ENCODE measurements at places on chromosomes 5 and 9.
A peak's percentile ranks its signal among the peaks of the same experiment; 100 is the strongest.

DNA sequence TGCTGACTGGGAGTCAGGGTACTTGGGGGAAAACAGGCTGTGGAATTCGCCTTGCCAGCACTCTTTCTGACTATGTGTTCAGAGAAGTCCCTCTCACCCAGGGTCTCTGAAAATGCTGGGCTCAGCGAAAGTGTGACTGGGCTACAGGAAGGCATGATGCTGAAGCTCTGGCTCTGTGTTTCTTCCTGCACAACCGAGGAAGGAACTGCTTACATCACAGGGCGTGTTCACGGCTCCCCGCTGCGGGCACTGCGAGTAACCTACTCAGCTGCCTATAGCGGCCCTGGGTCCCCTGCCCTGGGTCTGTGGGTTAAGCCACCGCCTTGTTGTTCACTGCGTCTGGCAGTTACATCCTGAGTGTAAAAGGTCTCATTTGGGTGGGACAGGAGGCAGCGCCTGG, 222.4 kb upstream of the IRX4 start:
- H3K4me1 ChIP-seq, result no peaks in the 10 kb centered on the region
- no peaks in the 10 kb centered on the region for H3K36me3 ChIP-seq
- H3K27ac ChIP-seq, result no peak overlapping the region
- no peak for DNase-seq
- H3K4me3 ChIP-seq, result no peak overlapping the region

- H3K27ac ChIP-seq, result no peak overlapping the region
- no peaks in the 10 kb centered on the region for H3K27me3 ChIP-seq
- no peaks in the 10 kb centered on the region for H3K36me3 ChIP-seq
- no peaks in the 10 kb centered on the region for H3K4me1 ChIP-seq
These were observed 64.7 kb upstream of the CHD1 start for GRCh38 chr5:98993512-98993911.

GRCh38 chr5:154673506-154673905, 81.7 kb upstream of the LARP1 start:
- no peaks in the 10 kb centered on the region for H3K4me1 ChIP-seq
- H3K27ac ChIP-seq, result no peak overlapping the region
- no peak overlapping the region for H3K4me3 ChIP-seq
- no peaks in the 10 kb centered on the region for H3K36me3 ChIP-seq

- DNase-seq, result no peak
- H3K4me1 ChIP-seq, result no peaks in the 10 kb centered on the region
- no peak overlapping the region for H3K4me3 ChIP-seq
These were observed 308.3 kb downstream of the ZSWIM6 start for GRCh38 chr5:61640179-61641021.

DNA sequence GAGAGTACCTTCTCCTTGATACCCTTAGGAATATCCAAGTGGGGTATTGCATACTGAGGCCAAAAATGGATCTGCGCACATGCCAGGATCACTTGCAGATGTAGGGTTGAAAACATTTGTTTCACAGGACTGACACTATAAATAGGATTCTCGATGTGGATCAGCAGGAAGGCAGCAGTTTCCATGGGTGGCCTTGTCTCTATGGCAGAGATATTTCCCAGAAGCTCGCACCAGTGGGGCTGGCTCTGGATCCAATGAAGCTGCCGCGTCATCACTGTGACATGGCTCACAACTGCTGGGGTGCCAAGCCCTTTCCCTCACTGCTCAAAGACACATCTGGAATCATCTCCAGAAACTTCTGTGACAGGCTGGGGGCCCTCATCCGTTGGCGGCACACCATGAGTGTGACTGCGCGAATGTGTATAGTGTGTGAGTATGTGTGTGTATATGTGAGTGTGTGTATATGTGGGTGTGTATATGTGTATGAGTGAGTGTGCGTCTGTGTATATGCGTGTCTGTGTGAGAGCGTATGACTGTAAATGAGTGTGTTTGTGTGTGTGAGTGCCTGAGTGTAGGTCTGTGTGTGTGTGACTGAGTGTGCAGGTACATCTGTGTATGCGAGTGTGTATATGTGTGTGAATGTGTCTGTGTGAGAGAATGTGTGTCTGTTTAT, 182.5 kb downstream of the GAS1 start:
- H3K27me3 ChIP-seq, result no peaks in the 10 kb centered on the region
- H3K36me3 ChIP-seq, result no peaks in the 10 kb centered on the region
- no peaks in the 10 kb centered on the region for H3K4me1 ChIP-seq
- DNase-seq, result no peak

GRCh38 chr5:5795074-5795771, 372.7 kb downstream of the ICE1 start:
- H3K27ac ChIP-seq, result no peak overlapping the region
- no peak overlapping the region for H3K4me3 ChIP-seq
- DNase-seq, result no peak
- H3K36me3 ChIP-seq, result no peaks in the 10 kb centered on the region
- H3K27me3 ChIP-seq, result no peaks in the 10 kb centered on the region

GRCh38 chr9:134128727-134129679, 6.9 kb upstream of the WDR5 start:
- H3K4me1 ChIP-seq, result no peaks in the 10 kb centered on the region
- no peak for DNase-seq

- H3K27me3 ChIP-seq, result no peaks in the 10 kb centered on the region
- H3K27ac ChIP-seq, result no peak overlapping the region
- H3K4me3 ChIP-seq, result no peak overlapping the region
- no peaks in the 10 kb centered on the region for H3K4me1 ChIP-seq
- H3K36me3 ChIP-seq, result no peaks in the 10 kb centered on the region
These were observed 198.9 kb downstream of the ENC1 start for GRCh38 chr5:74441616-74442015.

GRCh38 chr9:22100626-22101025, 91.5 kb upstream of the CDKN2B start:
- DNase-seq, result no peak
- no peak overlapping the region for H3K4me3 ChIP-seq
- H3K36me3 ChIP-seq, result no peaks in the 10 kb centered on the region
- no peaks in the 10 kb centered on the region for H3K4me1 ChIP-seq
- H3K27ac ChIP-seq, result no peak overlapping the region
- no peaks in the 10 kb centered on the region for H3K27me3 ChIP-seq

- no peak overlapping the region for H3K27ac ChIP-seq
- H3K36me3 ChIP-seq, result no peaks in the 10 kb centered on the region
- no peak for DNase-seq
- H3K4me1 ChIP-seq, result no peaks in the 10 kb centered on the region
- H3K4me3 ChIP-seq, result no peak overlapping the region
These were observed 14.5 kb downstream of the DOCK2 start for GRCh38 chr5:169651526-169651925.

DNA sequence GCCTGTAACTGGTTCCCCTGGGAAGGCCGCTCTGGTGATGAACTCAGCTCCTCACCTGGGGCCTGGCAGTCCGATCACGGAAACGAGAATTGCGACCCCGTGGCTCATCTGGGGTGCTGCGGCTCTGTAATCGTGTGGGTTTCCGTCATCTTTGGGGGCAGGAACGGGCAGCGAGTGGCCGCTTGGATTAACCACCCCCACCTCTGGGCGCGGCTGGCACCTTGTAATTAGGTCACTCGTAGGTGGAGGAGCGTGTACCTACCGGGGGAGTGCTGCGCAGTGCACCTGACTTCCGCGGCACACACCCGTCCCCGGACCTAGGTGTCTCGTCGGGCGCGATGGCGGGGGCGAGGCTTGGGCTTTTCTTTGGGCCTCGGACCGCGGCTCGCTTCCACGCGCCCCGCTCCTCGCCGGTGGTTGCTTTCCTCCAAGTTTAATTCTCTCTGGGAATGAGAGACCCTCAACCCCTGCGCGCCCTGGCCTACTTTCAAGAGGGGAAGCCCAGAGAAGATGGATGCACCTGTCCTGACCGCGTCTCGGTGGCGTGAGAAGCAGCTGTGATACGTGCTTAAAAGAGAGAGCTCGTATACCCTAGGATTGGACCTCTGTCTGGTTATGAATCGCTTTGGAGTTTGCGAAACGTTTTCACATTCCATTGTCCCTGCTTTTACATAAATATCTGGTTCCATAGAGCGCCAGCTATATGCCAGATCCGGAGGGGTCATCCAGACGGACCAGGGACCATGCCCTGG, 744 bp upstream of the PPP2CA start:
- peaks cover 32% of the 10 kb centered on the region for H3K4me1 ChIP-seq
- H3K27ac ChIP-seq, result peak overlapping the region; percentile 98
- DNase-seq, result no peak
- H3K4me3 ChIP-seq, result peak overlapping the region; percentile 94
- no peaks in the 10 kb centered on the region for H3K27me3 ChIP-seq

DNA sequence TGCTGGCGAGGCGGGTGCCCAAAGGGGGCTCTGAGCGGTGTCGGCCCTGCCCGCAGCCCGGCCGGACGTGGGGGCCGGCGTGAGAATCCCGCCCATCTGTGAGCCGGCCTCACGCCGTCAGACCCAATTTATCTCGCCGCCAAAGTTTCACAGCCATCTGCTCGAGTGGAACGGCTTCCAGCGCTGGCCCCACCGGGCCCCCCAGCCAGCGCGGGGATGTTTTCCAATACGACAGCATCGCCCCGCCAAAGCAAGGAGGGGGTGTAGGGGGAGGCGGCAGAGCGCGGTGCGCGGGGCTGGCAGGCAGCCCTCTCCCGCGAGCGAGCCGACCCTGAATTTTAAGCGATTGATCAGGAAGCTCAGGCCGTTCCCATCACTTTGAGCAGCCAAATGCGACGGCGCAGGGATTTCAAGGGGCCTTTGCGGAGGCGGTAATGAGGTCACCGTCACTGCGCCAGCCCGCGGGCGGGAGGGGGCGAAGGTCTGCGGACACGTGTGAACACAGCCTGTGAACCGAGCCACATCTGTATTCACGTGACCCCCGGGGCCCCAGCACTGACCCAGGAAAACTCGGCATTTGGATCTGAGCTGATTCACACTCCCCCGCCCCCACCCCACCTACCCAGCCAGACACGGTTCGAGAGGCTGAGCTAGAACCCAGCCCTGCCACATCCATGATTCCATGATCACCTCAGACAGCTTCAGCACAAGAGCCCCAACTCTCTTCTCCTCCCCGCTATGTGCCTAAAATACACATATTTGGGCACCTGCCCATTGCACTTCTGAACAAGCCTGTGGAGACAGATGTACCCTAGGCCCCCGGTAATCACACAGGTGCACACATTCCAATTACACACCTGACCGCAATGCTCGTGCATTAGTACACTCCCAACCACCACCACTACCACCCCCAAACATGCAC, 47.8 kb upstream of the PSD2 start:
- H3K4me1 ChIP-seq, result peaks cover 21% of the 10 kb centered on the region
- H3K4me3 ChIP-seq, result peak overlapping the region; percentile 60
- no peak overlapping the region for H3K27ac ChIP-seq
- H3K36me3 ChIP-seq, result no peaks in the 10 kb centered on the region
- H3K27me3 ChIP-seq, result no peaks in the 10 kb centered on the region
- DNase-seq, result no peak

DNA sequence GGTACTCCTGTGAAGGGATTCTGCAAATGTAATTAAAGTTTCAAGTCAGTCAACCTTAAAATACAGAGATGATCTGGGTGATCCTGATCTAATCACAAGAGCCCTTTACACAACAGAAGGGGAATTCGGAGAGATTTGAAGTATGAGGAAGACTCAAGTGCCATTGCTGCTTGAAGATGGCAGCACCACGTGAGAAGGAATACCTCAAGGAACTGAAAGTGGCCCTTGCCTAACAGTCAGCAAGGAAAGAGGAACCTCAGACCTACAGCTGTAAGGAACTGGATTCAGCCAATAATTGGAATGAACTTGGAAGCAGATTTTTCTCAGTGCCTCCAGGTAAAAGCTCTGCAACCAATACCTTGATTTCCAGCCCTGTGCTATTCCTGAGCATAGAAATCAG, 87.4 kb downstream of the THBS4 start:
- no peak overlapping the region for H3K4me3 ChIP-seq
- H3K27ac ChIP-seq, result no peak overlapping the region
- no peaks in the 10 kb centered on the region for H3K27me3 ChIP-seq
- no peak for DNase-seq

DNA sequence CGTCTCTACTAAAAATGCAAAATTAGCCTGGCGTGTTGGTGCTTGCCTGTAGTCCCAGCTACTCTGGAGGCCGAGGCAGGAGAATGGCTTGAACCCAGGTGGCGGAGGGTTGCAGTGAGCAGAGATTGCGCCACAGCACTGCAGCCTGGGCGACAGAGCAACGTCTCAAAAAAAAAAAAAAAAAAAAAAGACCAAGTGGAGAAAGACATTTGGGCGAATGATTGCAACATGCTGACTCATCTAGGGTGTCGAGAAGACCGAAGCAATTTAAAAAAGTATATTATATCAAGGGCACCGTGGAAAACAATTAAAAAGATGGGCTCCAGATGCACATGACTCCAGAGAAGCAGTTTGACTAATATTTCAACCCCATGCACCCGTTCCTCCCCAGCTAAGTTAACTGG, 9.2 kb downstream of the KLF4 start:
- H3K27me3 ChIP-seq, result no peaks in the 10 kb centered on the region
- no peaks in the 10 kb centered on the region for H3K4me1 ChIP-seq
- no peak overlapping the region for H3K27ac ChIP-seq
- no peaks in the 10 kb centered on the region for H3K36me3 ChIP-seq

DNA sequence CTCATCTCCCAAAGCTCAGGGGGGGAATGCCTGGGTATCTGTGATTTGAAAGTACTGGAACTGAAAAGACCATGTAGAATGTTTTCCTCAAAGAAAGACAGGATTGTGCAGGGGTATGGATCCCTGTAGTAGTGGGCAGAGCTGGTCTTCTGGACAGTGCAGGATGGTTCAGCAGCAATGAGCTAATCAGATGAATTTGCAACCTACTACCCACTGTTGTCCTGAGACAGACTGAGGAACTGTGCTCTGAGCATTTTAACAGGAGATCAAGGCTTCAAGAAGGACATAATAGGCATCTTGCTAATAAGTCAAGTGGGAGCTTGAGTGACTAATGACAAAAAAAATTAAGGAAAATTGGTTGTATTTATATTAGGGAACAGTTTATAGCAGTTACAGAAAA, 61.7 kb downstream of the FYB1 start:
- H3K36me3 ChIP-seq, result no peaks in the 10 kb centered on the region
- no peak for DNase-seq
- H3K27me3 ChIP-seq, result peaks cover 5% of the 10 kb centered on the region
- no peak overlapping the region for H3K27ac ChIP-seq

DNA sequence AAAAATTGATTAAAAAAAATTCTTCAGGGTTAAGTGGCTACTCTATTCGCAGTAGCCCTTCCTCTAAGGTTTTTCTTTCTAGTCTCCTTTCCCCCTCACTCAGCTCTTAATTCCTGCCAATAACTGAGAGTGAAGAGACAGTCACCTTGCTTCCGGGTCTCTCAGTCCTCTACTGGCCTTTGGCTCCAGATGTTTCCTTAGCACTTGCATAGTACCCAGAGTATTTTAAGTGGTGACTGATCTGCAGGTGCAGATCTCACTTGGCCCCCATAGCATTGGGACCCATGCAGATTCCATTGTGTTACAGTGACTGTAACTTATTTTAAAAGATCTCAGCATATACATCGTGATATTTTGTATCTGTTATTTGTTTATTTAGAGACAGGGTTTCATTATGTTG, 66.2 kb downstream of the GCNT1 start:
- DNase-seq, result no peak
- no peaks in the 10 kb centered on the region for H3K36me3 ChIP-seq
- H3K4me3 ChIP-seq, result no peak overlapping the region

GRCh38 chr5:126370796-126371718, 52.2 kb upstream of the GRAMD2B start:
- no peak overlapping the region for H3K4me3 ChIP-seq
- no peak for DNase-seq
- no peaks in the 10 kb centered on the region for H3K36me3 ChIP-seq
- H3K27ac ChIP-seq, result peak overlapping the region; percentile 67
- peaks cover 23% of the 10 kb centered on the region for H3K4me1 ChIP-seq
- H3K27me3 ChIP-seq, result no peaks in the 10 kb centered on the region
